ENCODE measurements at places on chromosomes 4 and X. TPM values are rescaled to one million over a fixed set of nuclear protein-coding genes. Genes with fewer than 3 reads are reported as not detected.

DNA sequence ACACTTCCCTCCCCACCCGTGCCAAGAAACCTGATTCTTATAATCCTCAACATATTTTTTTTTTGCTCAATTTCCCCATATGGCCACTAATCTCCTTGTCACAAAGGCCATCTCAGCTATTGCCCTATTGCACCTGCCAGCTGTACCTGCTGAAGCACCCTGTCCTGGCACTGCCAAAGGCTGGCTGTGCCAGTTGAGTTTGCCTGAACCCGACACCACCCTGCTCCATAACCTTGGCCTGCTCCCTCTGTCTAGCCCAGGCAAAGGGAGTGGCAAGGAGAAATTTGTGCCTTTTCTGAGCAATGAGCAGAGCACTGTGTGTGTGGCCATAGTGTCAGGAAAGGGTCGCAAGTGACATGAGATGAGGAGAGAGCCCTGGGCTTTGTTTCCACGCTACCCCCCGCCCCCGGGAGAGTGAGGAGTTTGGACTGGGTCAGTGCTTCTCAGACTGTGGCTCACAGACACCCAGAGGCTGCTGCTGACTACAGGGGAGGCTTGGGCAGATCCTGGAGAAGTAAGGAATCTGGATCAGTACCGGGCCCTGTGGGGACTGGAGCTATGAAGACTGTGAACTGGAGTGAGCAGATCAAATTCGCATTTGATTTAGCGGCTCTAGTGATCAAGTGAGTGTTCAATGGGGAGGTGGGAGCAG lies 42.2 kb upstream of the HMGB3 start:
- H3K4me3 ChIP-seq: no peak overlapping the region
- no peak overlapping the region for H3K27ac ChIP-seq
- H3K36me3 ChIP-seq: no peaks in the 10 kb centered on the region

The FAM13A gene
- total RNA-seq: 8.1 TPM

DNA sequence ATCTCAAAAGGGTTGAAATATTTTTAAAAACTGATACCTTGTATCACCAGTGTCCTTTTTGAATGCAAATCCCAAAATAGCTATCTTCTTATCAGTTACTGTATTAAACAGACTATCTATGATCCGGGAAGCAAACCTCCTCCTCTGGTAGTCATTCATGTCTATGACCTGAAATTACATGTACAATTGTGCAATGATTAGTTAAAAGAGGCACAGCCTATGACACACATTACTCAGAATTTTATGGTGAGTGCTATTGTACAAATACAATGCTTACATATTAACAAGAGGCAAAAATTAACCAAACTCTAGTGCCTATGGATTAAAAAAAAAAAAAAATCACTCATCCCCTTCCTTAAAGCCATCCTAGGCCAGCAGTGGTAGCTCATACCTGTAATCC lies 21.7 kb downstream of the UGDH start:
- H3K27me3 ChIP-seq: no peaks in the 10 kb centered on the region
- H3K4me3 ChIP-seq: no peak overlapping the region
- no peak overlapping the region for H3K27ac ChIP-seq
- DNase-seq: no peak
- peaks cover 91% of the 10 kb centered on the region for H3K36me3 ChIP-seq
- H3K4me1 ChIP-seq: peaks cover 7% of the 10 kb centered on the region

- H3K4me3 ChIP-seq: no peak overlapping the region
- DNase-seq: no peak
- no peaks in the 10 kb centered on the region for H3K4me1 ChIP-seq
- no peak overlapping the region for H3K27ac ChIP-seq
- no peaks in the 10 kb centered on the region for H3K27me3 ChIP-seq
These were observed 184.4 kb downstream of the DKK2 start for GRCh38 chr4:106851726-106852125.

GRCh38 chr4:182289809-182290208 lies 46.6 kb downstream of the TENM3 start:
- no peak overlapping the region for H3K4me3 ChIP-seq
- H3K27ac ChIP-seq: no peak overlapping the region
- H3K36me3 ChIP-seq: no peaks in the 10 kb centered on the region
- no peaks in the 10 kb centered on the region for H3K27me3 ChIP-seq
- H3K4me1 ChIP-seq: no peaks in the 10 kb centered on the region
- DNase-seq: no peak

The CXCL13 gene
- total RNA-seq: not detected

The SPANXN3 gene
- not detected for total RNA-seq

DNA sequence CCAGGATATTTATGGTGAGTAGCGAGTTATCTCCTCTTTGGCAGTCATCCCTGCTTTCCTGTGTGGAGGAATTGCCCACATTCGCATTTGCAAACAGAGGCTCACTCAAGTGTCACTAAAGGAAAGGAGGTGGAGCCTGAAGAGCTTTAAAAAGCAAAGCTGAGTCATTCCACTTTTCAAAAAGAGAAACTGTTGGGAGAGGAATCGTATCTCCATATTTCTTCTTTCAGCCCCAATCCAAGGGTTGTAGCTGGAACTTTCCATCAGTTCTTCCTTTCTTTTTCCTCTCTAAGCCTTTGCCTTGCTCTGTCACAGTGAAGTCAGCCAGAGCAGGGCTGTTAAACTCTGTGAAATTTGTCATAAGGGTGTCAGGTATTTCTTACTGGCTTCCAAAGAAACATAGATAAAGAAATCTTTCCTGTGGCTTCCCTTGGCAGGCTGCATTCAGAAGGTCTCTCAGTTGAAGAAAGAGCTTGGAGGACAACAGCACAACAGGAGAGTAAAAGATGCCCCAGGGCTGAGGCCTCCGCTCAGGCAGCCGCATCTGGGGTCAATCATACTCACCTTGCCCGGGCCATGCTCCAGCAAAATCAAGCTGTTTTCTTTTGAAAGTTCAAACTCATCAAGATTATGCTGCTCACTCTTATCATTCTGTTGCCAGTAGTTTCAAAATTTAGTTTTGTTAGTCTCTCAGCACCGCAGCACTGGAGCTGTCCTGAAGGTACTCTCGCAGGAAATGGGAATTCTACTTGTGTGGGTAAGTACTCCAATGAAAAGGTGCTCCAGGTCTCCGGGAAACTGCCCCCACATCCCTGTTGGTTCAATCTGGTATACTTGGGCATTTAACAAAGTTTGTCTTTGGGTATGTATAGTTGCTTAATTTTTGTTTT lies at the start of gene EGF:
Gene EGF (plus strand): TSS at position 178 of the 890 bp plus-strand sequence. CDS start 453 bp downstream, at position 631.
- no peaks in the 10 kb centered on the region for H3K36me3 ChIP-seq
- no peak for DNase-seq
- peak within 1 kb of the TSS; percentile 34 for H3K4me3 ChIP-seq
- no peaks in the 10 kb centered on the region for H3K27me3 ChIP-seq
- H3K4me1 ChIP-seq: peaks cover 3% of the 10 kb centered on the region
- H3K27ac ChIP-seq: peak within 1 kb of the TSS; percentile 87

The GYPA gene
- not detected for total RNA-seq

DNA sequence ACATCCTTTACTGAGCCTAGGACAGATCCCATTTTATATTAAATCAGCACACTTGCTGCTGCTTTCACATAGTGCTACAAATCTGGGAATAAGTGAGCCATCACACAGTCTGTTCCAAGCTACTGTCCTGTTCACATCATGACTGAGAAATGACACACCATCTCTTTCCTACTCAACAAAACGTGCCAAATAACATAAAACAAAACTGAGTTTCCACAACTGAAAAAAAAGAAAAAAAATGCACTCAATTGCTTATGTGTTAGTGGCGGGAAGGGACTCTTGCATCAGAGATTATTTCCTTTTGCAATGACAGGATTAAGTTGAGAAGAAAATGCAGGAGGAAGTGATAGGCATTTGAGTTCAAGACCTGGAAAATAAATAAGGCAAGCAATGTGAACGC lies 109.0 kb downstream of the SHROOM4 start:
- H3K36me3 ChIP-seq: no peaks in the 10 kb centered on the region
- peak overlapping the region; percentile 11 for H3K27ac ChIP-seq
- H3K27me3 ChIP-seq: no peaks in the 10 kb centered on the region
- no peak overlapping the region for H3K4me3 ChIP-seq
- DNase-seq: no peak

DNA sequence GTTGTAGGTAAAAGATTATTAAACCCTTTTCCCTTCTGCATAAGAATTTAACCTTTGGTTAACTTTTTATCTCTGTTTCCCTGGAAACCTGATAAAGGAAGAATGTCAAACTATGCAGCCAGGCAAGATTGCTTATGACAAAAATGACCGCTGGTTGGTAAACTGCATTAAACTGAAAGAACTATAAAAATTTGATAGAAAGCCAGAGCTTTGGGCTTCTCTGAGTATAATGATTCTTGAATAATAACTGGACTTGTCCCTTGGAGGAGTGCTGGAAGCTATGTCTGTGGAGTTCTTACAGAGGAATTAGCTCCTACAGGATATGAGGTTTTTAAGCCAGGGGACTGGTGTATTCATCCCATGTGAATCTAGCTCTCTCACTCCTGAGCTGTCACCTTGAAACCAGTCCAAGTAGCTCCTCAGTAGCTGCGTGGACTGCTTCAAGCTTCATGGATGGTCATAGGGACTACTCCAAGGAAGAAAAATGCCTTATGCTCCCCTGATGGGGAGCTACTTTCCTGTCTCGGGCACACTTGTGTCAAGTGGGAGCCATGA lies 52.0 kb downstream of the RASL11B start:
- H3K4me1 ChIP-seq: no peaks in the 10 kb centered on the region
- H3K27me3 ChIP-seq: no peaks in the 10 kb centered on the region
- H3K4me3 ChIP-seq: no peak overlapping the region
- no peaks in the 10 kb centered on the region for H3K36me3 ChIP-seq

GRCh38 chr4:165827018-165827417 lies 46.0 kb upstream of the TLL1 start:
- H3K4me3 ChIP-seq: no peak overlapping the region
- no peaks in the 10 kb centered on the region for H3K27me3 ChIP-seq
- DNase-seq: no peak
- no peak overlapping the region for H3K27ac ChIP-seq
- H3K36me3 ChIP-seq: no peaks in the 10 kb centered on the region
- H3K4me1 ChIP-seq: no peaks in the 10 kb centered on the region

DNA sequence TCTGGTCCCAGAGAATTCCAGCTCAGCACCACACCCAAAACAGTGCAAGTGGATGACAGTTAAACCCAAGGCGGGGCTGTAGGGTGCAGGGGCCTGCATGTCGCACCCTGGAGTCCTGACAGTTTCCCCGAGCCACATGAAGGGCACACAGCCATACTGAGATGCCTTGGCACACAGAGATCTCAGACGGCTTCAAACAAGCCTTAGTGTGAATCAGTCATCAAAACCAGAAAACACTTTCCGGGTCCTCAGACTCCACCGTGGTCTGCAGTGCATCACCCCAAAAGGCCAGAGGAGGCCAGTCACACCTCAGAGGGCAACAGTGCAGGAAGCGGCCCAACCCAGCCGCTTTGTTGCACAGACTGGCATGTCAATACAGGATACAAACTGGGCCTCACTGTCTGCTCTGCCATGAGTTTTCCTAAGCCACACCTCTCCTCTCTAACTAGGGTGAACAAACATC lies 64.6 kb upstream of the ENPP6 start:
- DNase-seq: peak; percentile 58
- H3K27me3 ChIP-seq: no peaks in the 10 kb centered on the region
- no peaks in the 10 kb centered on the region for H3K36me3 ChIP-seq
- no peak overlapping the region for H3K4me3 ChIP-seq
- no peak overlapping the region for H3K27ac ChIP-seq

GRCh38 chr4:75495476-75495875 lies 18.7 kb downstream of the RCHY1 start:
- no peak overlapping the region for H3K4me3 ChIP-seq
- H3K36me3 ChIP-seq: peaks cover 42% of the 10 kb centered on the region
- no peak overlapping the region for H3K27ac ChIP-seq
- H3K4me1 ChIP-seq: no peaks in the 10 kb centered on the region

DNA sequence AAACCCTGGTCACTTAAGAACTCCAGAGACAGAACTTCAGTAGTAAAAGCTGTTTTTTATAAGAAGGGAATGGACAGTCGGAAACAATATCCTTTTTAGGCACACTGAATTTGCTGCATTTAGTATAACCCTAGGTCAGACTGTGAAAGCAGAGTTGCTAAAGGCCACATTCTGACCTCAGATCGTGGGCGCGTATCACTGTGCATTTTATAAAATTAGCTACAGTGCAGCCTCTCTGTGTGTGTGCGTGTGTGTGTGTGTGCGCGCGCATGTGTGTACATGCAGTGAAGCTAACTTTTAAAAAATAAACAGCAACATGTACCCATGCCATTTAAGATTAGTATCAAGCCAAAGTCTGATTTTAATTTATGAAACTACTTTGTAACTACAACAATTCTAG lies 8.0 kb downstream of the ZNF827 start:
- no peak overlapping the region for H3K4me3 ChIP-seq
- no peaks in the 10 kb centered on the region for H3K4me1 ChIP-seq
- peak overlapping the region; percentile 74 for H3K27ac ChIP-seq
- no peaks in the 10 kb centered on the region for H3K27me3 ChIP-seq
- no peak for DNase-seq
- H3K36me3 ChIP-seq: no peaks in the 10 kb centered on the region

DNA sequence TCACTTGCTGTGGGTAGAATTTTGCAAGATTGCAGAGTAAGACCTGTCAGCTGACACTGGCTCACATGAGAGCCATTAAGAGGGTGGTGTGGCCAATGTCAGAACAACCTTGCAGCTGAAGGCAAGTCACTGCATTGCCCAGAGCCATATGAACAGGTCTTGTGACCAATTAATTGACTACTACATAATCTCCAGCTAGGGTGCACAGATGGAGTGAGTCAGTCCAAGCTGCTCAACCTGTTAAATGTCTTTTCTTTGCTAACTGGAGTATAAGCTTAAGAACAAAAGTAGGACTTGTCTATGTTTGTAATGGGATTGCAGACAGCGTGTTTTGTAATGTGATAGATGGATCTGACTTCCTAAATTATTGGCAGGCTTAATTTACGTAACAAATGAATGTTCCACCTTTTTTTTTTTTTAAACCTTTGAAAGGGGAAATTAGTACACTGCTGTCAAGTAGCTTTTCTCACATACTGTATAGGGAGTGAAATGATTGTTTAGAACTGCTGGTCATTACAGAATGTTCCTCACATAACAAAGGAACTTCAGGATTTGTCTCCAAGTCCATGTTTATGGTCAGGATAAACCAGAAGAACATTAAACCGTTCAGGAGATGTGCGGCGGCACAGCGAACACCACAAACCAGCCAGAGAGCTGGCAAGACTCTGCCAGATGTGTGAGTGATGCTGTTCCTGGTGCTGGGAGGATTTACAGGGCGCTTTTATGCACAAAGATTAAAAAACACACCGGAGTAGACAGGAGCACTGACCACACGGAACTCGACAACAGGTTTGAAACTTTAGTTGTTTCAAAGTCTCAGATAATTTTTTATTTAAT lies 37.0 kb downstream of the FNIP2 start:
- no peak for DNase-seq
- peak overlapping the region; percentile 84 for H3K27ac ChIP-seq
- peak overlapping the region; percentile 2 for H3K4me3 ChIP-seq
- no peaks in the 10 kb centered on the region for H3K36me3 ChIP-seq

- H3K27me3 ChIP-seq: no peaks in the 10 kb centered on the region
- no peak for DNase-seq
- H3K36me3 ChIP-seq: no peaks in the 10 kb centered on the region
- no peak overlapping the region for H3K27ac ChIP-seq
- no peaks in the 10 kb centered on the region for H3K4me1 ChIP-seq
These were observed 13.4 kb downstream of the P2RY10 start for GRCh38 chrX:78958419-78959116.

GRCh38 chr4:156946516-156947424 lies 24.8 kb downstream of the PDGFC start:
- peak overlapping the region; percentile 65 for H3K27ac ChIP-seq
- H3K4me3 ChIP-seq: no peak overlapping the region
- DNase-seq: peak; percentile 80
- no peaks in the 10 kb centered on the region for H3K36me3 ChIP-seq

- no peak overlapping the region for H3K27ac ChIP-seq
- no peaks in the 10 kb centered on the region for H3K27me3 ChIP-seq
- no peaks in the 10 kb centered on the region for H3K4me1 ChIP-seq
- DNase-seq: no peak
- no peaks in the 10 kb centered on the region for H3K36me3 ChIP-seq
These were observed 28.5 kb downstream of the SHROOM3 start for GRCh38 chr4:76463568-76463967.

All from right atrium auricular region (tissue), 2 donors.